Epithelial cell of prostate (primary cell): ENCODE measurements at places on chromosomes 6 and 20.

GRCh38 chr6:89675949-89676748 is 37.6 kb upstream of the LYRM2 start:
- DNase-seq: no peak

GRCh38 chr6:51569594-51569993 is 517.8 kb downstream of the PKHD1 start:
- DNase-seq: no peak

- no peak for DNase-seq
These were observed 129.1 kb upstream of the SMLR1 start for GRCh38 chr6:130697995-130698535.

GRCh38 chr6:137840252-137840651 is 26.8 kb upstream of the TNFAIP3 start:
- DNase-seq: no peak

GRCh38 chr6:48782225-48782624 is 671.2 kb upstream of the PTCHD4 start:
- DNase-seq: no peak

GRCh38 chr20:15561070-15561569 is 1012.1 kb downstream of the KIF16B start:
- DNase-seq: no peak

DNA sequence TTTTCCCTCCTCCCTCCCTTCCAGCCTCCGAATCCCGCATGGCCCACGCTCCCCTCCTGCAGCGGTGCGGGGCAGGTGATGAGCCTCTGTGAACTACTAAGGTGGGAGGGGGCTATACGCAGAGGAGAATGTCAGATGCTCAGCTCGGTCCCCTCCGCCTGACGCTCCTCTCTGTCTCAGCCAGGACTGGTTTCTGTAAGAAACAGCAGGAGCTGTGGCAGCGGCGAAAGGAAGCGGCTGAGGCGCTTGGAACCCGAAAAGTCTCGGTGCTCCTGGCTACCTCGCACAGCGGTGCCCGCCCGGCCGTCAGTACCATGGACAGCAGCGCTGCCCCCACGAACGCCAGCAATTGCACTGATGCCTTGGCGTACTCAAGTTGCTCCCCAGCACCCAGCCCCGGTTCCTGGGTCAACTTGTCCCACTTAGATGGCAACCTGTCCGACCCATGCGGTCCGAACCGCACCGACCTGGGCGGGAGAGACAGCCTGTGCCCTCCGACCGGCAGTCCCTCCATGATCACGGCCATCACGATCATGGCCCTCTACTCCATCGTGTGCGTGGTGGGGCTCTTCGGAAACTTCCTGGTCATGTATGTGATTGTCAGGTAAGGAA is at the start of gene OPRM1:
OPRM1 (plus strand) TSS at position 10 of the 612 bp plus-strand sequence; CDS start at position 315, 305 bp downstream.
- no peak for DNase-seq
